ENCODE measurements at places on chromosomes 7 and 10. TPM values are rescaled to one million over a fixed set of nuclear protein-coding genes. Genes with fewer than 3 reads are reported as not detected.

- DNase-seq = no peak
Measured at GRCh38 chr10:102132193-102132562, 662 bp upstream of the PPRC1 start.

DNA sequence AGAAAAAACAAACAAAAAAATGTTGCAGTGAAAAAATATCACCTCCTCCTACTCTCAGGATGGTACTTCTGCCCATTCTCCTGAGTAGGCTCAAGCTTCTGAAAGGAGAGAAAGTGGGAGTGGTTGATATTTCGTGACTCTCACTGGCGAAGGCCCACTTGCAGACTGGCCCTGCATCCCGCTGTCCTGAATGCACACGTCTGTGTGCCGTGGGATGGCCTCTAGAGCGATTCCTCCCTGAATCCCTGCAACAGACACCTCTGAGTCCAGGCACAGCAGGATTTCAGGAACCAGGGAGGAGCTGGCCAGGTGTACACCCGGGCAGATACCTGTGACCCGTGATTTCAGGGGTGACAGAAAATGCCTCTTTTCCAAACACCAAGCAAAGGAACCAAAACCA lies 319.2 kb downstream of the DPP6 start:
- no peak for DNase-seq

LRRC18 gene
- not detected for polyA plus RNA-seq

LRMDA gene
- not detected for polyA plus RNA-seq

- no peak for DNase-seq
Measured at GRCh38 chr7:95620631-95621030, 24.3 kb upstream of the PDK4 start.

GRCh38 chr10:80211786-80212185 lies 6.4 kb upstream of the ANXA11 start:
- no peak for DNase-seq

GRCh38 chr10:32169556-32169955 lies 113.3 kb upstream of the KIF5B start:
- DNase-seq = no peak

- no peak for DNase-seq
Measured at GRCh38 chr7:30389791-30390190, 88.8 kb downstream of the NOD1 start.

DNA sequence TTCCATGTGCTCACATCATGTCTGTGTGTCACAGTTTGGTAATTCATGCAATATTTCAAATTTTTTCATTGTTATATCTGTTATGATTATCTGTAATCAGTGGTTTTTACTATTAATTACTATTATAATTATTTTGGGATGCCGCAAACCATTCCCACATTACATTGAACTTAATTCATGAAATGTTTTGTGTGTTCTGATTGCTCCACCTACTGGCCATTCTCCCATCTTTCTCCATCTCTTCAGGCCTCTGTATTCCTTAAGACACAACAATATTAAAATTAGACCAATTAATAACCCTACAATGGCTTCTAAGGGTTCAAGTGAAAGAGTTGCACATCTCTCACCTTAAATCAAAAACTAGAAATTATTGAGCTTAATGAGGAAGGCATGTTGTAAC lies 398.5 kb downstream of the PCDH15 start:
- DNase-seq = no peak

DNA sequence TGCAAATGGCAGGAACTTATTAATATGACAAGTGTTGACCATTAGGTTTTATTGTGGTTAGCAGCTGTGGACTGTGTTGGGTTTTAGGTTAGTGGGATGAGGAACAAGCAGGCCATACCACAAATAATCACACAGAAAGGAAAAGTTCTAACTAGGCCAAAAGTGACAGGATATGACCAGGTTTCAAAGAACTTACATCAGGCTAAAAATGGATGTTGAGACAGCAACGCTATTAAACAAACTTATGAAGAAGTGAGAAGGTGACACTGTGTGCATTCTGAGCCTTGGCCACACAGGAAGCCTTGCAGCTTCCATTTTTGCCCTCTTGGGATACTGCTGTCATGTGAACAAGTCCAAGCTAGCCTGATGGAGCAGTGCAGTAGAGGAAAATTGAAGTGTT lies 568.8 kb downstream of the HTR7 start:
- DNase-seq = no peak

DNA sequence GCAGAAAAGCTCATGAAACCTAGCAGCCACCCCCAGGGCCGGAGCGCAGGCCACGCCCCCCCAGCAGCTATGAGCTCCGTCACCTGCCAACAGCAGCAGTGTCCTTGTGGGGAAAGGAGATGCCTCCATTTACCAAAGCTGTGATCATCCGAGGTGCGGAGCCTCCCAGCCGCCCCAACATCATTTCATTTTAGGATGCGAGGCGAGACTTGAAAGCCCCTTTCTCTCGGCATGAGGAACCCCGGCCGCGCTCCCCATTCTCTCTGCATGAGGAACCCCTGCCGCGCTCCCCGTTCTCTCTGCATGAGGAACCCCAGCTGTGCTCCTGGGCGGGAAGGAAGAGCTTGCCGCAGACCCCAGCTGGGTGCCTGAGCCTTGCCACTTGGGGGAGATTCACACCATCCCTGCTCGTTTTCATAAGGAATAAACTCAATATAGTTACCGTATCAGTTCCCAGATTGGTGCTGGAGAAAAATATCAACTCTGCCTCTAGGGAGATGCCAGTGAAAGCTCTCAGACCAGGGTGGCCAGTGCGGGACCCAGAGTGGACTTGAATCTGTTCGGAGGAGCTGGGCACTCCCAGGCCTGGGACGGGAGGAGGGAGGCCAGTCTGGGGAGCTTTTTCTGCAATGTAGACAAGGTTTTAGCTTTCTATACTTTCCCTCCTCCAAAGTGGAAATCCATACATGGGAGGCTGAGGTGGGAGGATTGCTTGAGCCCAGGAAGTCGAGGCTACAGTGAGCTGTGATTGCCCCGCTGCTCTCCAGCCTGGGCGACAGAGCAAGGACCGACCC lies 35.0 kb downstream of the JAKMIP3 start:
- DNase-seq = no peak

DNA sequence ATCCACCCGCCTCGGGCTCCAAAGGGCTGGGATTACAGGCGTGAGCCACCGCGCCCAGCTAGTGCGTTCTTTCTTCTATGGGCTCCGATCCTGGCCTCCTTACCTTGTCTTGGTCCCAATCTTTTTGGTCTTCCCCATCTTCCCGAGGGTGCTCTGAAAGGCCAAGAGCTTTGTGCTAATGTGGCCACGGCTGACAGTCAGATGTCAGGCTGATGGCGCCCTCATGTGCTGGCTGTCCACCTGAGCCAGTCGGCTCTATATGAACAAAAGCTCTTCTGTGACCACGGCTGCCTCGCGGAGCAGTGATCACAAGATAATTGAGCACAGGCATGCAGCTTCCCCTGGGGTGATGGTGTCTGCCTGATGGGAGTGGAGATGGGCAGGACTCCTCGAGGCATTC lies 11.0 kb upstream of the AHCYL2 start:
- DNase-seq = no peak

GRCh38 chr7:75617634-75618234 lies 121.0 kb downstream of the HIP1 start:
- peak; percentile 88 for DNase-seq

GRCh38 chr10:17115683-17116082 lies 13.9 kb downstream of the CUBN start:
- no peak for DNase-seq

GAD2 gene
- polyA plus RNA-seq = not detected

GRCh38 chr7:4269086-4269485 lies 413.0 kb upstream of the FOXK1 start:
- no peak for DNase-seq

TMEM176B gene
- 0.33 TPM for polyA plus RNA-seq

ATOH7 gene
- not detected for polyA plus RNA-seq

DGKI gene
- not detected for polyA plus RNA-seq

LLCFC1 gene
- polyA plus RNA-seq = not detected

DNA sequence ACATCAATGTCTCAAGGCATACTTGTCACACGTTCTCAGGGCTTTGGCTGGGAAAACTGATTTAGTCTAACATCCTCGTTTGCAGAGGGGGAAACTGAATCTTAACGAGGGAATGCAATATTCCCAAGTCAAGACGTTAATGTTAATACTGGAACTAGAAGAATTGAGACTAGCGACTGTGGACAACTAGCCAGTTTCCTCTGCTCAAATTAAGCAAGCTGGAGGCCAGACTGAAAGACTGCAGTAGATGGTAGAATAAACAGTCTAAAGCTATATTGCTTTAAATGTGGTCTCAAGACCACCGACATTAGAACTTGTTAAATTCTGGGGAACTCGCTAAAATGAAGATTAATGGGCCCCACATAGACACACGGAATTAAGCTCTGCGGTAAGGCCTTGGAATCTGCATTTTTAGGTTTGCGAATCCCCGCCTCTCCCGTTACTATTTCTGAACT lies 639 bp upstream of the TFAM start:
- no peak for DNase-seq

DNA sequence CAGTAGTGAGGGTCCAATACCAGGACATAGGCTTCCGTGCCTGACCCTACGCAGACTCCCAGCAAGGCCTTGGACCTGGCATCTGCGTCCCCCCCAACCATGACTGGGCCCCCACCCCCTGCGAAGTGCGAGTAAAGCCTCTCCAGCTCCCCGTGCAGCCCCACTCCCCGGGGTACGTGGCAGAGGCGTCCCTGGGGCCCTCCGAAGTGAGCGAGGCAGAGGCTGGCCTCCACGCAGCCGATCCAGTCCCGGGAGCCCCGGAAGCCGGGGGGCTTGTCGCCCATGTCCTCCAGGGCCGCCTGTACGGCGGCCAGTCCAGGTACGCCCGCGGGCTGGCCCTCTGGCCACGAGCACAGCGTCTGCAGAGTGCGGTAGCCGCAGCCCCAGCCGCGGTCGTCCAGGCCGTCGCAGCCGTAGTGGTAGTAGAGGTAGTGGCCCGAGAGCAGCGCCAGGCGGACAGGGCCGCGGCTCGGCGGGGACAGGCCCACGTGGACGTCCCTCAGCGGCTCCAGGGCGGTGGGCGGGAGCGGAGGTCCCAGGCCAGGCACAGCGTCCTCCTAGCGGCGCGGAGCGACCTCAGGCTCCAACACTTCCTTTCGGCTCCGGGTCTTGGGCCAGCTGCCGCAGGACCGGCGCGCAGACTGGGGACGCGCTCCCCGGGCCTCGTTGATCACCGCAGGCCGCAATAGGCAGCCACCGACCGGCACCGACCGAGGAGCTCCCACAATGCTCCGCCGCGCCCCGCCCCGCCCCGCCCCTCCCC lies at the start of gene UFSP1:
UFSP1 (minus strand) TSS at position 728 of the 763 bp plus-strand sequence; CDS start at position 284, 444 bp downstream.
- DNase-seq = no peak

EN2 gene
- not detected for polyA plus RNA-seq

GRCh38 chr10:97196223-97197029 lies 10.7 kb upstream of the SLIT1 start:
- peak; percentile 77 for DNase-seq

METTL27 gene
- polyA plus RNA-seq = 29.1 TPM

DNA sequence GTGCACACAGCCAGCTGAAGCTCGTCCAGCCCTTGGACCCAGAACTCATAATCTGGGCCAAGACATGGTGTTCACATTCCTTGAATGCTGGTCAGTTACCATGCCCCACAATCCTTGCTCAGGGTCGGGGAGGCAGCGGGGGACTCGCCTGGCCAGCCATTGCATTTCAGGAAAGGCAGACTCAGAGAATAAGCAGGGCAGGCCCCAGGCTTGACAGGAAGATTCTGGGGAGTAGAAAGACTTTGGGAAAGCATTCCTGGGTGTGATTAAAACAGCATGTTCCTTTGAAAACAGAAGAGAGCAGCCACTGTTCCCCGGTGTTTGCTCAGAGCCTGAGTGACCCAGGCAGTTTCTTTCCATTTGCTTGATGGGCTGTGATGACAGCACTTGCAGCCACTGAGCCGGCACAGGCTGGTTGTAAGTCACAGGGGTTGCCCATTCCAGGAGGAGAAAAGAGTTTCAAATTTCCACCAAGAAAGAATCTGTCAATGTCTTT lies 473.7 kb downstream of the TYW1 start:
- no peak for DNase-seq

GRCh38 chr10:102683736-102684135 lies 30.5 kb downstream of the ARL3 start:
- DNase-seq = no peak

GDF2 gene
- not detected for polyA plus RNA-seq

MGMT gene
- polyA plus RNA-seq = 36.0 TPM

DNA sequence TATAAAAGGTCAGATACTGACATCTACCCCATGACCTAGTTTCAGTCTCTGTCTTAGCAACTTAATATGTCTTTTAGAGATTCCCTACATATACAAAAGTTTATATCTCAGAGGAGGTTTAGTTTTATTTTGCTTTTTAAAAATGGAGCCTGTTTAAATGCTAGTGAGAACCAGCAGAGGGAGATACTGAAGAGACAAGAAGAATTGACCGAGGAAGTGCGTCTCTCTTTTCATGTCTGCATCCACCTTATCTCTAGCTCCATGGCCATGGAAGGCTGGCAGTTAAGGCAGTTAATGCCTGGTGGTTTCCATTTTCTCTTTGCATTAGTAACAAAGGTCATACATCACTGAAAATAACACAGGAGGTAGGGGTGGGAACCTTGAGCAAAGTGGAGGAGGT lies 10.7 kb downstream of the SUV39H2 start:
- DNase-seq = peak; percentile 33

- DNase-seq = no peak
Measured at GRCh38 chr10:72759584-72759983, 67.6 kb downstream of the MCU start.

FRMD4A gene
- 0.54 TPM for polyA plus RNA-seq

DNA sequence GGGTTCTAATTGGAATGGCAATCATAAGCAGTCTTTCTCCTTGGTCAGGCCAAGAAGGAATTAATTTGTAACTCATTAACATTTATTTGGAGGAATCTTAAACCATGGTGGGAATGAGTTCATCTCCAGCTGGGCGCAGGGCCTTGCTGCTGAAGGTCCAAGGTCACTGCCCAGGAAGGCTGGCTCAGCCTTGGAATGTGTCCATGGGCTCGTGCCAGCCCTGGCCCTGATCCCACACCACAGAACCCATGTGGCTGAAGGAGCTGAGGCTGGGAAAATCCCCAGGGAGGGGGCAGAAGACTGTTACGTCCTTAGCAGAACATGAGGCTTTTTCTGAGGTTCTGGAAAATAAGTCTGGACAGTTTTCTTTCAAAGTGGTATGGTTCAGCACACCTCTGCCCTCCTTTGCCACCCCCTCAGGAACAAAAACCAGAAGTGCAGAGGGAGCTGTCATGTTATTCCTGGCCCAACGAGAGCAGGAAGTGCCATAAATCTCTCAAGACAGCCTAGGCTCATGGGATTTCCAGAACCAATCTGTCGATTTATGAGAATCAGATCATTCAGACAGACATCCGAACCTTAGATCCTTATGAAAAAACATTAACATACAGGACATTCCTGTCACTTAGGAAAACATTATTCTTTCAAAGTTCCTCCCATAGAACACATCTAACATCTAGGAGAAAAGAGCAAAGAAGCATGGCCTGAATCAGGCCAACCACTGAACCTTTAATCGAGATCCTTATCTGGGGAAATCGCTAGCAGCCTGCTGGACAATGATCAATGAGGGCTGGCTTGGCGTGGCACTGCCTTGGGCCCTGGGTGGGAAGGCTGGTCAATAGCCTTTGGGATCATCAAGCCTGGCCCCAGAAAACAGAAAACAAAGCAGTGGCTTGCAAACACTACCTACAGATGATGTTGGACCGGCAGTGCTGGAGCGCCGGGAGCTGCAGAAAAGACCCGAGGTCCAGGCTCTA lies 134.3 kb downstream of the TAX1BP1 start:
- no peak for DNase-seq
